ENCODE measurements at places on chromosomes 11 and 22.
A peak's percentile ranks its signal among the peaks of the same experiment; 100 is the strongest.

DNA sequence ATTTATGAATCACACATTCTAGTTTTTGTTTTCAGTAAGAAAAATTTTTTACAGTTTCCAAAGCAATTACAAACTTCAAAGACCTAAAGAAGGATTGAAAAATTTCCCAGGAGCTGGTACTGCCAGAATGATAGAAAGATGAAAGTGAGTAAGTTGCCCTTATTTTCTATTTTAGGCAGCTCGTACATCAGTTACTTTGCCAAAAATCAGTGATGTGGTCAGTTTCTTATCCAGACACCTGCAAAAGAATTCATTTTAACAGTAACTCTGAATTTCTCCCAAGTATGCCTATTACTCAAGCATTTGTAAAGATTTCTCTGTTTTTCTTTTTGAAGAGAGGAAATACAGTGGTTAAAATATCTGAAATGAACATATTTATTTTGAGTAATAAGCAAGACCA lies 976.3 kb upstream of the RAG2 start:
- DNase-seq, result no peak

DNA sequence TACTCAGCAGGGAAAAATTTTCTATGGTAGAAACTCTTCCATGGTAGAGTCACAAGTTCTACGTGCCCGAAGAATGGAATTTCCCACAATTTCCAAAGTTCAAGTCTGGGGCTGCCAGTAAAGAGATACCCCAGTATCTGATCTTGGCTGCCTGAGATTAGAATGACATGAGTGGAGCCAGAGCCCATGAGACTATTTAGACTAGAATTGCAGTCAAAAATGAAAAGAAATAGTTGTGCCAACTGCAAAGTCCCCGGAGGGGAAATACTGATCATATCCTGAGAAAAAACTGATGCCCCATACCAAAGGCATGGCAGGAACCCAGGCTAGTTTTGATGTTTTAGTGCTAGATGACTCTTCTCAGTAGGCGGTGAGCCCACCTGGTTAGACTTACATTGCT lies 11.2 kb downstream of the MAJIN start:
- DNase-seq, result no peak

- DNase-seq, result no peak
These were observed 49.3 kb downstream of the CHRDL2 start for GRCh38 chr11:74681686-74682651.

- no peak for DNase-seq
These were observed 13.4 kb upstream of the COMT start for GRCh38 chr22:19928207-19928606.

DNA sequence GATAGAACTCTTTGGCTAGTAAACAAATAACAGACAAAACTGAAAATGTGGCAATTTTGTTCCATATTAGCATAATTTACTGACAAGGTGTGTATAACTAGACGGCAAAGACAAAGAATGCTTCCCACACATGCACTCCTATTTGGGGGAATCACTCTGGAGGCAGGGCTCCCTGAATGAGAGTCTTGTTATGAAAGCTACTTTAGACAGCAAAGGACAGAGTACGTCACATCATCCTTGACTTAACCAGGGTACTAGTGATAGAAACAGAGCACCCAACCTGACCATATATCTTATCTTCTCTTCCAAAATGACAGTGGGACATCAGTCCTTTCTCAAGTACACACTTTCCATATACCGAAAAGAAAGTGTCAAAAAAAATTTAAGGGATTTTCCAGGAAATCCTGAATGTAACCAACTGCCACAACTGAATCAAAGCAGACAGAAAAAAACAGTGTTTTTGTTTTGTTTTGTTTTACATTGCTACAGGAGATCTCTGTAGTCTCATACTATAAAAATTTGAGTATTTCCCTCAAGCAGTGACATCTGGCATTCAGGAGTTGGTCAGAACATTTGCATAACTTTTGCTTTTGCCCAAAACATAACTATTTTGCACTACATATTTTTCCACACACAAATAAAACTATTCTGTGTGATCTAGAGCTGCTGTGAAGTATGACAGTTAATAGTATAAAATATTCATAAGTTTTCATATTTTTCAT lies 98.9 kb downstream of the ARHGAP20 start:
- DNase-seq, result no peak

GRCh38 chr22:44680058-44680457 lies 21.9 kb upstream of the PRR5 start:
- no peak for DNase-seq

GRCh38 chr22:29380032-29380781 lies 8.2 kb downstream of the AP1B1 start:
- DNase-seq, result no peak

DNA sequence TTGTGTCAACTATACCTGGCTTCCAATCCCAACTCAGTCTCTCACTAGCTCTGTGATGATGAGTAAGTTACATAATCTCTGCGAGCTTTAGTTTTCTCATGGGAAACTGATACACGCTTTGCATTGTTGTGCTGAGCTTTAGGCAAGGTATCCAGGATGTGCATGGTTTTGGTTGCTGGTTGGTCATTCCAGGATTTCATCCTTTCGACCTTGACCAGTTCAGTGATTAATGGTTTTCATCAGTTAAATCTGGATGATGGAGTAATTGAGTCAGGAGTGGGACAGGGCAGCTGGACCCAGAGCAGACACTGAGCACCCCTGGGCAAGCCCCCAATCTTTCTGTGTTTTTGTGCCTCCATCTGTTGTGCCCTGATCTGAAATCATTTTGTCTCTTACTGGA lies 417.3 kb upstream of the CADM1 start:
- no peak for DNase-seq

DNA sequence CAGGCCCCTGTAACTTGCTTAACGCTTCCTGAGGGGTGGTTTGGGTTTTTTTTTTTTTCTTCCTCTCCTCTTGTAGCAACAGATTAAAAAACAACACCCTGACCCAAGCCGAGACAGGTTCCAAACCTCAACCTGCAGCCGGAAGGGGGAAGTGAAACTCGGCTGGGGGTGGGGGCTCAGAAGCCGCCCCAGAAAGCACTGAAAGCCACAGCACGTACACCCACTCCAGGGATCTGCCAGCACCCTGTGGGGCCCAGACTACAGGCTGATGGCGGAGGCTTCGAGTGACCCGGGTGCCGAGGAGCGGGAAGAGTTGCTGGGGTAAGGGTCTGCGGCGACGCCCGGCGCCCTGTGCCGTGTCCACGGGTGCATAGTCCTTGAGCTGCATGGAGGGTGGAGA lies at the start of gene LSP1:
TSS of gene LSP1 (plus strand) at position 208 of the 400 bp plus-strand sequence. CDS start at position 269, 61 bp downstream.
- DNase-seq, result peak; percentile 93

- DNase-seq, result peak; percentile 67
These were observed 428 bp downstream of the SCN3B start for GRCh38 chr11:123653827-123654565.

- DNase-seq, result no peak
These were observed 67.5 kb upstream of the OR5AN1 start for GRCh38 chr11:59291228-59291627.

DNA sequence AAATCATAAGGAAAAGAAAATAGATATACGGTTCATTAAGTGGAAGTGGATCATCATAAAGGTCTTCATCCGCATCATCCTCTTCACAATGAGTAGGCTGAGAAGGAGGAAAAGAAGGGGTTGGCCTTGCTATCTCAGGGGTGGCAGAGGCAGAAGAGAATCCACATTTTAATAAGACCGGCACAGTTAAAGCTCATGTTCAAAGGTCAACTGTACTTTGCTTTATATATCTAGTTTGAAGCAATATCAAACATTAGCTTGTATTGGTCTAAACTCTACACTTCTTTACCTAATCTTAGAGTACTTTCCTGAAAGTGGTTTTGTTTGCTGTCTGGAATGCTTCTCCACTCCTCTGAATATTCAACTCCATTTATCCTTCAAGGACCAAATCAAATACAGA lies 5.7 kb upstream of the PPFIBP2 start:
- DNase-seq, result no peak

DNA sequence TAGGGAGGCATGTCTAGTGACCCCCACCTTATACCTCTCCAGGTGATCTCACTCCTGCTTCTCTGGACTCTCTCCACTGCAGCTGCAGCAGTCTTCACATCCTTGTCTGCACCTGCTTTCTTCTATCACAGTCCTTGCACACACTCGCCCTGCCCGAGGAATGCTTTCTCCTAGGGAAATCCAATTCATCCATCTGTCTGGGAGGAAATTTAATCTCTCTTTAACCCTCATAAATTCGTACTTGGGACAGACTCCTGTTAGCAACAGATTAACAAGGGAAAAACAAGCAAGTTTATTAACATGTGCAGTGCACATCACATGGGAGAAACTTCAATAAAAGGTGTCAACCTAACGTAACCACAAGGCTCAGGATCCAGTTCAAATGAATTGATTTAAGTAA lies 11.3 kb upstream of the RCN1 start:
- DNase-seq, result no peak

DNA sequence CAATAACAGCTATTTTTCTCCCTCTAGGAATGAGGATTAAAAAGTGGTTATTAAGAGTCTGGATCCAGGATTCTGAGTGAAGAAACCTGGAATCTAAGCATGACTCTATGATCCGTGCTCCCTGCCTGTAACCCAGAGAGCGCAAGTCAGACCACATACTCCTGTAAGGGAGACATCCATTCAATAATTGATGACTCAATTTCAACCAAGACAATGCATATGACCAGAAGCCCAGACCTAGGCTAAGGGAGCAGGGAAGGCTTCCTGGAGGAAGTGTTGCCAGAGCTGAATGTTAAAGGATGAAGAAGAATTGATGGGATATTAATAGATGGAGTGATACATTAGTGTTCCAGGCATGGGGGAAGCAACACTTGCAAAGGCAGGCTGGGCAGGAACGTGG lies 13.8 kb upstream of the PAMR1 start:
- DNase-seq, result no peak

- no peak for DNase-seq
These were observed 272.2 kb downstream of the TENM4 start for GRCh38 chr11:79168530-79169110.

DNA sequence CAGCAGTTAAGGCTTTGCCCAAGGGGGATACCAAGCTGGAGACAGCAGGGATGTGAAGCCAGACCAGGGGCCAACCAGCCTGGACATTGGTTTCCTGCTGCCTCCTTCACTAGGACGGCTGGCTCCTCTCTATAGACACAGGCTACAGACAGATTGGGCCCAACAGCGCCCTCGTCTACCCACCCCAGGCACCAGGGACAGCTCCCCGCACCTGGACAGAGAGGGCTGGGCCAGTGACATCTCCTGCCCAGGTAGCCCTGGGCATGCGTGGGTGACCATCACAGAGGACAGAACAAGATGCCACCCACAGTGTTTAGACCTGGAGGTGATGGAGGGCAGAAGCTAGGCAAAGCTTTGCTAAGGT lies 1.2 kb downstream of the DKK3 start:
- no peak for DNase-seq

- no peak for DNase-seq
These were observed 29.6 kb upstream of the SNX19 start for GRCh38 chr11:130945896-130946295.

GRCh38 chr11:122721964-122722266 lies 66.4 kb downstream of the UBASH3B start:
- DNase-seq, result no peak

GRCh38 chr22:32905400-32905799 lies 103.9 kb downstream of the TIMP3 start:
- no peak for DNase-seq

- no peak for DNase-seq
These were observed 110.5 kb upstream of the NARS2 start for GRCh38 chr11:78685156-78685555.

All from GM10248 (cell line).